ENCODE measurements at places on chromosomes 5 and 9.

DNA sequence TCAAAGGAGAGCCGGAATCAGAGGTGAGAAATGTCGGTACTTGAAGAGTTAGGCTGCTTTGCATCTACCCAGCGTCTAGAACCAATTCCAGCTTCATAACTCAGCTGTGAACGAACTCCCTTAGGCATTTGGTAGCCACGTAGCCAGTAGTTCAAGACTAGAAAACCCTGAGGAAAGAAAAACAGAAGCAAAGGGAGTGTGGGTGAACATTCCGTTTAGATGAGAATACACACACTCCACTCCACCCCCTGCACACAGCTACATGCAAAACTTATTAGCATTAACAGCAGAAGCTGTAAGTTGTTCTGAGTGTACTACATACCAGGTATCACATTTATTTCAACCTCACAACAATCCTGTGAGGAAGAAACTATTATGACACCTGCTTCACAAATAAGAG lies 78.3 kb downstream of the SMIM23 start:
- DNase-seq: no peak

DNA sequence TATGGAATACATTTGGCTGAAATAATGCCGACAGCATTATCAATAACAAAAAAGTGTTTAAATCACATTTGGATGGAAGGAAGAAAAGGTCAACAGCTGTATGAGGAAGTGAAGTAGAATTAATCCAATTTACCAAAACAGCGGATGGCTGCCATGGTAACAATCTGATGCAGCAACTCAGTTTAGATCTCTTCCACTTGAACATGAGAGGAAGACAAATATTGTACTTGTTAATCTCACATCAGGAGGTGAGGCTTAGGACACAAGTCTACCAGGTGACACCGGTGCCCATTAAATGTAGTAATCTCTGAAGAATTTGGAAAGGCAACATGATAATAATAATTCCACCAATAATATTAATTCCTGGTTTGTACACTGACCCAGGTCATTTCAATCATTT lies 2.4 kb downstream of the RASEF start:
- DNase-seq: no peak

GRCh38 chr5:58405175-58405574 lies 54.7 kb downstream of the PLK2 start:
- DNase-seq: no peak

DNA sequence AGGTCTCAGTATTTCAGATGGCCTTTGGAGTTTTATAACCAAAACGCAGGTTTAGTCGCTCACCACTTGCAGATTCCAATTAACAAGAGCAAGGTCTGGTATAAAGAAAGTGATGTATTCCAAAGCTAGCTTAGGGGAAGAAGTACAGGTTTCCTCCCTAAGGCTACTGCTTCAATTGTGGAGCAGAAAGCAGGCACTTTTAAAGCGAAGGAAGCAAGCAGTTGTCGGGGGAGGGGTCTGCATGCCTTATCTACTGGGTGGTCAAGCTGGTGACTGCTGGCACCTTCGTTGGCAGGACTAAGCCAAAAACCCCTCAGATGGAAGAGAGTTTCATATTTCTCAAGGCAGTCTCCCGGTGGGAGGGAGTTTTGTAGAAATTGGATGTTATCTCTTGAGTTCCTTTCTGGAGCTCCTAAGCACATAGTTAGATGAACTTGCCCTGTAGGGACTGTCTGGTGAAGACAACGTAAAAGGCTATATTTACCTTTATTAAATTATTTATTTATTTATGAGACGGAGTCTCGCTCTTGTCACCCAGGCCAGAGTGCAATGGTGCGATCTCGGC lies 1.6 kb upstream of the TMEM245 start:
- no peak for DNase-seq

DNA sequence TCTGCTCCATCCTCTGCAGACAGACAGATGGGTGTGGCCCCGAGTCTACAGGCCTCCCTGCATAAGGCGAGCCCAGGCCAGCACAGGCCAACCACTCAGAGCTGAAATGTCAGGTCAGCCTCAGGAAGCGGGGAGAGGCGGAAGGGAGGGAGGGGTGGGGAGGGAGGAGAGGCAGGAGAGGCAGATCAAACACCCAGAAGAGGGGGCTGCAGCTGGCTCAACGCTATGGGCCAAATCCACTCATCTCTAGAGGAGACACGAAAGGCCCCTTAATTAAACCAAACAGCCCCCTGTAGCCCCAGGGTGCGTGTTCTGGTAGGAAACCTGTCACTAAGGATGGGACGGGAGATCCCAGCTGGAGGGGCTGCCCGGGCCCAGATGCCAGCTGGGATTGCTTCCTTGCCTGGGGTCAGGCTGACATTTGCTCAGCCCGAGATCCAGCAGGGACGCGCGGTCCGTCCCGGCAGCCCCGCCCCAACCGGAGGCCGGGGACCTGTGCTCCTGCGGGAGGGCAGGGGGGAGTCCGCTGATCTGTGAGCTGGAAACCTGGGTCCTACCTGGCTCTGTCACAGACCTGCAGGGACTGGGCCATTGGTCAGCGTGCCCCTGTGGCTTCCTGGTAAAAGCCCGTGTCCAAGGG lies 97.2 kb upstream of the SARDH start:
- DNase-seq: no peak

DNA sequence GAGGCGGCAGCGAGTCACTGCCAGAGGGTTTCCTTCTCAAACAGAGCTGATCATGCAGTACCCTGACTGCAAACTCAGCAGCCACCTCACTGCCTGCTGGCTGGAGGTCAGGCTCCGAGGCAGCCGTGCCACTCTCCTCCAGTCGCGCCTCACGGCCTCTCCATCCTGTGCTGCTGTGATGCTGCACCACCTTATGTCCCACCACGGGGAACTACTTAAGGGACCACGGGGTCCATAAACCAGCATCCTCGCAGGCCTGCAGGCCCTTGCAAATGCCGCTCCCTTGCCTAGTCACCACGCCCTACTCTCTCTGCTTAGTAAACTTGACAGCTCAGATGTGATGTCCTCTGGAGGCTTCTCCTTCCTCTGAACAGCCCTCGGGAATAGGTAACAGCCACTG lies 99.2 kb downstream of the CRB2 start:
- no peak for DNase-seq

DNA sequence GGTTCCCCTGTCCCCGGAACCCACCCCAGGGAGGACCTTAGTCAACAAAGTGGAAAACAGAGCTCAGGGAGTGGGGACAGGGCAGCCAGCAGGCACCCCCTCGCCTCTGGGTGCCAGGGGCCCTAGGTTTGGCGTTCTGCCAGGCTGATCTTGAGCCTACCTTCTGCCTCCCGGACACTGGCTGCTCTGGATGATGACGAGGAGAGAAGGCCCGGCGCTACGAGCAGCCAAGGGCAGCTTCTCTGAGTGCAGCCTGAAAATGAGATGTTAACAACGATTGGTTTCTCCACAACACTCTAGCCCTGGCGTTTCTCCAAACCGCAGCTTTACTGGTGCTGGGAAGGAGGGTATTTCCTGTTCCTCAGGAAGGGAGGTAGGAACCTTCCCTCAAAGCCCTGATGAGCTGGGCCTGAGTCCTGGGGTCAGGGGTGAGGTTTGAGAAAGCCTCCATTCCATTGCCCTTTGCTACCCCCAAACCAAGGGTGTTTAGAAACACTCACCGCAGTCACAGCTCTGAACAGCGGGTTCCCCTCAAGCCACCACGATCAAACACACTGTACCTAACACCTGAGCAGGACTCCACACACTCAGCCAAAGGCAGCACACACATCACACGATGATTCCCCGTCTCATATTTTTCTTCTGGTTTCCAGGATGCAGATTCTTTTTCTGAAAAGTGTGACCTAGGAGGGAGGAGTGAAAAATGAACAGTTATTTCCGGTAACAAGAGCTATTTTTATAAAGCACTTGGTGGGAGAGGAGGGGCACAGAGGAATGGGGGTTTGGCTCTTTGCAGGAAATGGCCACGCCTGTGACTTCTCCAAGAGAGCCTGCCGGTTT lies at the start of gene STING1:
TSS of gene STING1 (minus strand) at position 709 of the 840 bp plus-strand sequence. CDS start 1,054 bp downstream, outside the sequence.
- peak; percentile 84 for DNase-seq

- DNase-seq: no peak
Observed at GRCh38 chr5:78659714-78660113, 11.1 kb upstream of the LHFPL2 start.

DNA sequence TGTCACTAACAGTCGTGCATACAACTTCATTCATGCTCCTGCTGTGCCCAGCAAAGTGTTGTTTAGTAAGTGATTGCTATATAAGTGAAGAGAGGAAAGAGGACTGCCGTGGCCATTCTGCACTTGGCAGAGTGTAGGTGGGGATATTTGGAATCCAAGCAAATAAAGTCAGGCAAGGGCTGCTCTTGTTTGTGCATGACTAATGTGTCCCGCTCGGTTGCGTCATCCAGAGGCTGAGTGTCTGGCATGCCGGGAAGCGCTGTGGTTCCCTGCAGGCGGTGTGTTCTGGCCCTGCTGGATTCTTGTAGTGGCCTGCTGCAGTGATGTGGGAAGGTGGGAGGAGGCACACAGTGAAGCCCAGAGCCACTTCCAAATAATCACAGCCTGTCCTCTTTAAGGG lies 136.9 kb upstream of the ANKH start:
- no peak for DNase-seq

GRCh38 chr5:143760131-143760505 lies 51.8 kb upstream of the HMHB1 start:
- DNase-seq: no peak

GRCh38 chr5:119309326-119309725 lies 46.5 kb upstream of the TNFAIP8 start:
- DNase-seq: no peak

- DNase-seq: no peak
Observed at GRCh38 chr5:89071941-89072331, 189.0 kb upstream of the MEF2C start.

DNA sequence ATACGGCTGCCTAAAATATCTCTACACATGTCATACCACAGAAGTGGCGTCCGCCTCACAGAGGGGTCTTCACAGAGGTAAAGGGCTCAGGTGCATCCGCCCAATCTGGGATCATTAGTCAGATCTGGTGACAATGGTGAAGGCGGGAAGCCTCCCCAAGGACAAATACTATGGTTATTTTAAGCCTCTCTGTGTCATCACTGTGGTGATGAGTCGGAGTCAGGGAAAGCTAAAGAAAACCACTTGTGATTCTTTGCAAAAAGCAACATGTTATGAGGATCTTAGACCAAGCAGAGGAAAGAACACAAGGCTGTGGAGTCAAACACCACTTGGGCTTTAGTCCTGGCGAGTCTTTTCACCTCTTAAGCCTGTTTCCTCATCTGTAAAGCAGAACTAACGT lies 190.4 kb downstream of the DRD1 start:
- no peak for DNase-seq

DNA sequence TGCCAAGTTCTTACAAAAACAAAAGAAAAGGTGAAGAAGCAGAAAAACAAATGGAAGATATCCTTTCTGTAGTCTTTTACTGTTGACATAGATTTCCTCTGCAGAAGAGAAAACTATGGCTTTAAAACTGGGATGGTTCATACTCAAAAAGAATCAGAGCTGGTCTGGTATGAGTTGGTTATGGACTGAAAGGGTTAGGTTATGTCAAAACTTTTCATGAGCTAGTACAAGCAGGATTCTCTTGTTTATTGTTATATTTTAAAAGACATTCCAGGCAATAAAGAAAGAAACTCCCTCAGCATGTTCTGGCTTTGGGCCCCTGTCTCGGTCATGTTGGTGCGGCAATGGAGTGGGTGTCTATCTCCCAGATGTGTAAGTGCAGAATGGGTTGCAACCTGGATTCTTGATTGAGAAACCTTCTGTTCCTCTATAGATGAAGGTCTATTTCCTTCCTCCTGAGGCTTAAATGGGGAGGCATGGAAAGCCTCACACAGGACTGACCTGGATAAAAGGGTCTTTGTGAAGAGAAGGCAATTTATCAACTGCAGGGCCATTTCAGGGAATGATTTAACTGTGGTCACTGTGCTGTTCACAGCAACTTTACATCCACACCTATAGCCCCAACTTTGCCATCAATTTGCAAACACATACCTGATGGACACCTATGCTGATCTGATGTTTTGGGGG lies 209.6 kb upstream of the TNC start:
- DNase-seq: no peak

Measured in CD4-positive, alpha-beta T cell treated with Interleukin-21 for 1 hour (primary cell).